ENCODE measurements at places on chromosomes 12 and 14.
A peak's percentile ranks its signal among the peaks of the same experiment; 100 is the strongest.

GRCh38 chr14:64864258-64864657, 15.4 kb downstream of the SPTB start:
- no peak for DNase-seq

GRCh38 chr12:74685385-74685784, 147.8 kb downstream of the ATXN7L3B start:
- no peak for DNase-seq

- no peak for DNase-seq
Observed at GRCh38 chr12:9264546-9264945, 56.4 kb upstream of the PZP start.

DNA sequence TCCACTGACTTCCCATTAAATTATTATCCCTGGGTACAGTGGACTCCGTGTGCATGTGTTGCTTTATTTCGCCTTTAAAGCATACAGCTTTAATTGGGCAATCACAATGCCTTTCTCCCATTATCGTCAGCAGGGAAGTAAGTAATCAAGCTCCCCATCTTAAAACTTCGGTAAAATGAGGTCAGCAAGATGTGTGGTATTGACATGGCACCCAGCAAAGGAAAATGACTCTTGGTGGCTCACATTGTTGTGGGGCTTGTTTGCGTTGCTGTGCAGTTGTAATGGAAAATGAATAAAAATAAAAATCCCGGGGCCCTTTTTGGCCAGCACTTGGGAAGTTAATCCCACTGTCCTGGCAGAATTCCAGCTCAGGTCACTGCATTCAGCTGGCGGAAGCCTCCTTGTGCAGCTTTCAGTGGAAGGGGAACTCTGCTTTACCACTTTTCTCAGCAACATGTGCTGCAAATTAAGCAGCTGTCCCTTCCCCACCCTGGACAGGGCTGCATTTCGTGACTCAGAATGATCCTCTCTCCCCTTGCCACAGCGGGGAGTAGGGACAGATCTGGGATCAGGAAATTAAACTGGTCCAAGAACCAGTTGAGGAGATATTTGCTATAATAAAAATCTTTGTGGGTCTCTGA, 13.9 kb upstream of the ATP2A2 start:
- no peak for DNase-seq

DNA sequence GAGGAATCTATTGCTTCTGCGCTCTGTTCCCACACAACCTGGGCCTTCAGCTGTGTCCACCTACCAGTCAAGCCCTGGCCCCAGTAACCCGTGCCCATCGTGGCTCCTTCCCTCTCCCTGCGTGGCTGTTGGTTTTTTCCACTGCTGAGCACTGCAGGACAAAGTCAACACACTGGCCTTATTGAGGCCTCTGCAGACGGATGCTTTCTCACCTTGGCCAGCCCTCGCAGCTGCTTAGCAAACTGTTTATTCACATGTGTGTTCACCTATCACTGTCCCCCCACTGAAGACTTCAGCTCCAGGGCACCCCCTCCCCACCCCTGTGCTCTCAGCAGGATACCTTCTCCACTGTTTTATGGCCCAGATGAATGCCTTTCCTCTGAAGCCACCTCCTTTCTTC, 12.8 kb upstream of the GPX2 start:
- no peak for DNase-seq

DNA sequence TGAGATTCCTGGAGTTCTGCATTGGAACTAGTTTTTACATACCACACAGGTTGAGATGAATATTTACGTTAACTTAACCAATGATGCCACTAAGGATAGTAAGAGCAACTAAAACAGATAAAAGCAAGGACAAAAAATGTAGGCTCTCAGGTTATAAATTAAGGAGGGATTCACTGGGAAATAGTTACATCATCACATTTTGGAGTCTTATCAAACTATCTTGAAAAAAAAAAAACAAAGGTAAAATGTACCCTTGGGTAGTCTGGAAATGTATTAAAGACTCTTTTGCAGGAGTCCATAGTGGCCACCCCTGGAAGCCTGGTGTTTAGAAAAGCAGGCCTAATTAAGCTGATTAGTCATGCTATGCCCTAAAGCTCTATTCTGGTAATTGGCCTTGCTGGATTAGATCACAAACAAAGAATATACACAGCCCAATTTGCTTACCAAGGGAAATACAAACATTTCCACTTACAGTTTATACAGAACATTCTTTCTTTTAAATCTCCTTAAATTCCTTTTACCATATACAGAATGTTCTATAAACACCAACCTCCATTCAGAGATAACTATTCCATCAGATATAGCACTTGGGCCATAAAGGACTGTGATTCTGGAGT, 39.3 kb downstream of the SLC25A47 start:
- no peak for DNase-seq

- no peak for DNase-seq
Observed at GRCh38 chr14:24921903-24922302, 128.0 kb downstream of the STXBP6 start.

- peak; percentile 57 for DNase-seq
Observed at GRCh38 chr14:32259368-32260013, 56.4 kb upstream of the RNU6-8 start.

- DNase-seq, result no peak
Observed at GRCh38 chr14:85798856-85799255, 268.9 kb downstream of the FLRT2 start.

GRCh38 chr14:92930737-92931602, 8.0 kb downstream of the CHGA start:
- no peak for DNase-seq

- DNase-seq, result no peak
Observed at GRCh38 chr12:111201036-111201435, 167.9 kb downstream of the PHETA1 start.

GRCh38 chr14:71452987-71453386, 479.2 kb upstream of the RGS6 start:
- no peak for DNase-seq

DNA sequence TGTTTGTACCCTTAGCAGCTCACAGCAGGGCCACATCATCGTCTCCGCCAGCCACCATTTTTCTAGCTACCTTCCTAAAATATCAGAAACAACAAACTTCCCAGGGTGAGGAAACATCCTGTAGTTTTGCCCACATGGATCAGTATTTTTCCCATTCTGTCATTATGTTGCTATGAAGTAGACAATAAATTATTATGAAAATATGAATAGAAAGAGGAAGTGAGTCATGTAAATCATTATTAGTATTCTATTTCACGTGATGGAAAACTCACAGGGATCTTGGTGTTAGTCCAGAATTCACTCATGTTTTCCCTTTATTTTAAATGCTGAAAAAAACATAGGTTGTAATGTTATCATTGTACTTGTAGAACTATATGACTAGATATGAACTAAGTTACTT, 319.4 kb downstream of the SYT1 start:
- DNase-seq, result no peak

GRCh38 chr14:74572726-74573301, 39.2 kb downstream of the LTBP2 start:
- DNase-seq, result no peak

GRCh38 chr12:19623751-19624399, 184.6 kb downstream of the AEBP2 start:
- DNase-seq, result no peak

DNA sequence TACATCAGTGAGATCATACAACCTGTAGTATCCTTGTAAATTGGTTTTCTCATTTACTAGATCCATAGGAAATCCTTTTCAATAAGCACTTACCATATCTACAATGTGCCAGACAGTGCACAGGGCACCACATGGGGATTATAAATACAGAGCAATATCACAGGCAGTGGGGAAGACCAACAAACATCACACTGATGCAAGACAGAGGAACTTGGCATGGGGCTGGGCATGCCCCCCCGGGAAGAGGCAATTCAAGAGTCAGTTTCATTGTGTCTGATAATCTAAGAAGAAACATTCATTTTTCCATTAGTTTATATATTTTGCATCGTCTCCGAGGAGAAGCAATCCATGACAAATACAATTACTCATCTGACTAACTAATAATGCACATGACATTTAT, 16.2 kb downstream of the NT5DC3 start:
- no peak for DNase-seq

GRCh38 chr14:101445278-101445677, 116.0 kb upstream of the DIO3 start:
- DNase-seq, result no peak

DNA sequence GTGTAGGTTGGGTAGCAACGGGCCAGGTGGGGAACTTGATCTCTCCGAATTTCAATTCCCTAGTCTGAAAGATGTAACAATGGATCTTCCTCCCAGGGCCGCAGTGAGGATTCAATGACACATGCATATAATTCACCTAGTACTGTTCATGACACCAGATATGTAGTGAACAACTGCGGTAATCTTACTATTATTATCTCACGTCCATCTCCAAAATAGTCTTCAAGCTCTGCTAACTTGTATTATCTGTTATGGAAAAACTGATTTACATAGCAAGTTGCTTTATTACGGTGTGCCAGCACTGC, 26.4 kb downstream of the MOK start:
- no peak for DNase-seq

DNA sequence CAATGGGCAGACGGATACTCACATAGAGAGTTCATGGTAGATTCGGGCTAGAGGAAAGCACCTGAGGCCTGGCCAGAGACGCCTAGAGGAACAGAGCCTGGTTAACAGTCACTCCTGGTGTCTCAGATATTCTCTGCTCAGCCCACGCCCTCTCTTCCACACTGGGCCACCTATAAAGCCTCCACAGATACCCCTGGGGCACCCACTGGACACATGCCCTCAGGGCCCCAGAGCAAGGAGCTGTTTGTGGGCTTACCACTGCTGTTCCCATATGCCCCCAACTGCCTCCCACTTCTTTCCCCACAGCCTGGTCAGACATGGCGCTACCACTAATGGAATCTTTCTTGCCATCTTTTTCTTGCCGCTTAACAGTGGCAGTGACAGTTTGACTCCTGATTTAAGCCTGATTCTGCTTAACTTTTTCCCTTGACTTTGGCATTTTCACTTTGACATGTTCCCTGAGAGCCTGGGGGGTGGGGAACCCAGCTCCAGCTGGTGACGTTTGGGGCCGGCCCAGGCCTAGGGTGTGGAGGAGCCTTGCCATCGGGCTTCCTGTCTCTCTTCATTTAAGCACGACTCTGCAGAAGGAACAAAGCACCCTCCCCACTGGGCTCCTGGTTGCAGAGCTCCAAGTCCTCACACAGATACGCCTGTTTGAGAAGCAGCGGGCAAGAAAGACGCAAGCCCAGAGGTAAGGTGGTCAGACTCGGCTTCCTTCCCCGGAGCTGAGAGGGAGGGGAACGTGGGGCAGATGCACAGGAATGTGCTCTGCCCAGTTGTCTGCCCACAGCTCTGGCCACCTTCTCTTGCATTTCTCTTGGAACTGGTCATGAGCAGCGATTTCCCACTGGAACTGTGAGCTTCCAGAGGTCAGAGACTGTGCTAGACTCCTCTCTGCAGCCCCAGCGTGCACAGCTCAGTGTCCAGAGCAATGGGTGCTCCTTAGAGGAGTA, at the start of gene CD4:
Gene CD4, plus strand, starts transcription at position 557 of the 953 bp plus-strand sequence. CDS start 10,611 bp downstream, outside the sequence.
- peak; percentile 93 for DNase-seq

DNA sequence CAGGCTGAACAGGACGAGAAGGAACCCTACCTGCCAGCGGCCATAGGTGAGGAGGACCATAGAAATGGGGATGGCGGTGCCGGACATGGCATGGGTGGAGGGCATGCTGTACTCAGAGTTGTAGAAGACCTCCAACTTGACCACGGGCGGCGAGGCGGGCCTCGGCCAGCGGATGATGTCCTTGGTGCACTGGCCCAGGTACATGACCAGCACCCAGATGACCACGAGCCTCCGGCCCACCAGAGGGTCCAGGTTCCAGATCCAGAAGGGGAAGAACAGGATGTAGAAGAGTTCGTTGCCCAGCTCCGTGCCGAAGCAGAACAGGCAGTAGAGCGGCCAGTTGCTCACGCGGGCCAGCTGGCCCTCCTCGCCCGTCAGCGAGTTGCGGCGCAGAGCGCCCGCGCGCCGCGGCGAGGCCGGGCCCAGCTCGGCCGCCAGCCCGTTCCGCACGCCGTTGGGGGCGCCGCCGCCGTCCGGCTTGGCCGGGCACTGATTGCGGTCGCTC, 582 bp downstream of the SGPP1 start:
- no peak for DNase-seq

DNA sequence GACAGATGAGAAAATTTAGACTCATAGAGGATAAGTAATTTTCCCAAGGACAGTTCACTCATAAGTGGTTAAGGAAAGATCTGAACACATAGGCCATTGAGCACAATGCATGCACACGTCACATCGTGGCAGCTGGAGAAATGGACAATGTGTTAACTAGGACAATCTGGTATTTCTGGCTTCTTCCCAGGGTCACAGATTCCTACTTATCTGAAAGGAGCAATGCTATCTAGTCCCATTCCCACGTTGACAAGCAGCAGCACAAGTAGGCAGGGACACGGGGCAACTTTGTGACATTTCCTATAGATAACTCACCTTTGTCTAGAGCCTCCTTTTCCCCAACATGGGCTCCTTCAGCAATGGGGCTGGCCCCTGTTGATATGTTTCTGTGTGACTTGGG, 6.7 kb upstream of the CMAS start:
- DNase-seq, result no peak

GRCh38 chr12:72366255-72366654, 94.1 kb downstream of the TRHDE start:
- DNase-seq, result no peak

DNA sequence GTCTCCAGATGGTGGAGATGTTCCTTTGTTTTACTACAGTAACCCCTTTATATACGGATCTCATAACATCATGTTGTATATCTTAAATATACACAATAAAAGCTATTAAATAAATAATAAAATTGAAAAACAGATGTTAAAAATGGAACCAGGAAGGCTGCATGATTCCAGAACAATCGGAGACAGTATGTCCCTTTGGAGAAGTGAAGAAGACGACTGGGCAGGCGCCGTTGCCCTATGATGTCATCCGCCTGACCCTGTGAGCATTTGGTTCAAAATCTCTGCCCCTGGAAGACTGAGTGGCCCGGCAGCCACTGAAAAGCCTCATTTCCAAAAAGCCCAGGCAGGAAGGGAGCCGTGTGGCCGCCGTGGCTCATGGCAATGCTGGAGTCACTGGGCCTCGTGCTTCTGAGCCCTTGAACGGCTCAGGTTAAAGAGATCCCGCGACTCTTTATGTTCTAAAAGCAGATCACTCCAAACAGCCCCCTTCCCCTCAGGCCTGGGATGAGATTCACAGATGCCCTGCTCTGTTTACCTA, 30.8 kb downstream of the RIMBP2 start:
- DNase-seq, result no peak

DNA sequence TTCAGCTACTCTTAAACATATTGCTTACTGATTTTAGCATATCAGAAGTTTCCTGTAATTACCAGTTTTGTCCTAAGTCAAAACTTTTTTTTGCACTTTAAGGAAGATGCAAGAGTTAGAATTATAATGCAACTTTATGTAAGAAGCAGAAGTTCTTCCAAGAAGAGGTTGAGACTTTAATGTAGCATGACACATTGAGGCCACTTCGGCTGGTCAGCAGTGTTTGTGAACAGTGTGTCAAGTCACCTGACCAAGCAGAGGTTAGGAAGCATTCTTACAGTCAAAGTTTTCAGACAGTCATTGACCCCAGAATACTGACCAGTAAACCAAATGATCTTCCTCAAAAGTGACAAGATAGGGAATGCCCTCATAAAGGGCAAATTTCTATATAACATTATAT, 15.2 kb downstream of the FGFR1OP2 start:
- DNase-seq, result peak; percentile 70

GRCh38 chr12:111598637-111599452, at the start of gene ATXN2:
Gene ATXN2 (minus strand): TSS chr12:111599315. CDS start chr12:111599034, 281 bp downstream.
- DNase-seq, result no peak

- no peak for DNase-seq
Observed at GRCh38 chr14:77474479-77475177, 16.7 kb downstream of the AHSA1 start.
